ENCODE measurements at places on chromosomes 5 and 9.

DNA sequence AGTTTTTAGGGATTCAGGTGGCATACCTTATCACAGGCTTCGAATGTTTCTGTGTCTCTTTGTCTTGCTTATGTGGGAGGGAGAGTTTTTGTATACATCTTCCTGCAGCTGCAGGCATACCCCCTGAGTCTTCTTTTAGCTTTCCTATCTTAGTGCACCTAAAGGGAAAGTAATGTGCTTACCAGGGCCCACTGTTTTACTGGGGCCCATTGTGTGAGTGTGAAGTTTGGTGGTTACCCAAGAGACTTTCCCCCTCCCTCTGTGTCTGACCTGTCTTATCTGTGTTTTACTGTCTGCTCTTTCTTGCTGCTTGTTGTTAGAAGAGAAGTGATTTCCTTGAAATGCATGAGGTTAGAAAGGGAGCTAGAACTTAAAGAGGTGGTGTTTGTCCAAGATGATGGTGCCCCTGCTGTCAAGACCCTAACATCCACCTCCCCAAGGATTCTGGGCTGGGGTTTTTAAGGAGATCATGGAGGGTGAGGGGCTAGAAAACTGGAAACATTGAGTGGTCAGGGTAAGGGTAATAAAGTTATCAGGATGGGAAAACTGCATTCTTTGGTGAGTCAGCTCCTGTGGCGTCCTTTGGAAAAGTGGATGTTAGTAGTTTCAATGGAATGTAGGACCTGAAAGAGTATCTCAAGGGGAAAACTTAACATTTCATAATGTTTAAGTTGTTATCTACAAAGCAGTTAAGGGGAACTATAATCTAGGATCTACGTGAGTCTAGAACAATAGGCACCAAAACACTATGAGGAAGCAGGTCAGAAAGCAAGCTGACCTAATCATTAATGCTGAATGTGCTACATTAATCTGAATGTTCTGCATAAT lies 583.5 kb upstream of the TUSC1 start:
- no peak for DNase-seq

DNA sequence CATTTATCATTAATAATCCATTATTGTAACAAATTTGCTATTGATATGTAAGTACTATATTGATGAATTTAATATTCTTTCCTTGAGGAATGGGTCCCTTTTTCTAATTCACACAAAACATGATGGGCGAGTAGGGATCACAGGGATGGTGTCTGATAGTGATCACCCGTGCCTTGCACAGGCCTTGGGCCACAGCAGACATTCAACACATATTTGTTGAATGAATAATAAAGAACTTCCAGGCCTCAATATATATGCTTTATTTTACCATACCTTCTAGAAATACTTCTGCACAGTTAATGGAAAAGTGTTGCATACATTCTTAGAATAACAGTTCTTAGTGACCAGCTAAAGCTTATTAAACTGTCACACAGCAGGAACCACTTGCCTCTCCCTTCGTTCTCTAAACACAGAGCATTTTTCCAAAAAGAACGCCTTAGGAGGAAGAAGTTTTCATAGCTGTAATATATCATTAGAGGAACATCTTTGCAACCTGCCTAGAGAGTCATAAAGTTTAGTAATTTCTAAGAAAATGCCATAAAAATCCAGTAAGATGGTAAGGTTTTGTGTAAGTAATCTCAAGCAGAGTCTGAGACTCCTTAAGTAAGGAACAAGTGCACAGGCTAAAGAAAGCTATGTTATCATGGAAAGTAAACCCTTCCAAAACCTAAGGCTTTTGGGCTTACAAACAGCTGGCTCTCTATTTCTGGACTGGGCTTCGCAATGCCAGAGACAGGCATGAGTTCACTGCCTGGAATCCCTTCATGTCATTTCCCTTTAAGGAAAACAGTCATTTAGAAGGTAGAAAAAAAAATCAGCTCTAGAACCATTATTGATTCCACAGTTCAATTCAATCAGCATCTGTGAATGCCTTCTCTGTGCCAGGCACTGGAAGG lies 17.7 kb downstream of the TTLL11 start:
- no peak for DNase-seq

DNA sequence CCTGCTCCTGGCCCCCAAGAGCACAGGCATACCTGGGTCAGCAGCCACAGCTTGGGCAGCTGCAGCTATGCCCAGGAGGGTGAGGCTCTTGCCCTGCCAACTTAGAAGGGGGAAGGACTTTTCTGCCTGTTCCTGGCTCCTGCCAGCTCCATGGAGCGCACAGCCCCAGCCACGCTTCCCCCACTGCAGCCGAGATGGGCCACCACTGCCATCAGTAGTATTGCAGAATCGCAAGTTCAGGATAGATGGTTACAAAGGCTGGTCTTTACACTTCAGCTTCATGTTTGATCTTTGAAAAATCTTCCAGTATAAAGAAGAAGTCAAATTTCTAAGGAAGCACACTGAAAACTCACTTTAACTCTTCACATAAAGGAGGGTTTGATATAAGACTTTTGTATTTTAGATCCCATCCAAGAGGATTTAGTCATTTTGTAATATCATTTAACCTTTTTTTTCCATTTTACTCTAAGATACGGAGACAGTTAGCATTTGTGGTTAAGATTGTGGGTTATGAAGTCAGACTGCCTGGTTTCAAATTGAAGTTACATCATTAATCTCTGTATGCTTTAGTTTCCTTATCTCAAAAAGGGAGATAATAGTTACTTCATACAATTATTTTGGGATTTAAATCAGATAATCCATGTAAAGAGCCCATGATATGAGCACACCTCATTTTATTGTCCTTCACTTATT lies 81.8 kb downstream of the NLN start:
- DNase-seq = no peak

- DNase-seq = no peak
These were observed 4.5 kb upstream of the PLPP6 start for GRCh38 chr9:4657426-4658159.

GRCh38 chr5:173866858-173867679 lies 21.1 kb upstream of the CPEB4 start:
- peak; percentile 73 for DNase-seq

GRCh38 chr5:146656703-146657102 lies 140.7 kb upstream of the GPR151 start:
- no peak for DNase-seq

DNA sequence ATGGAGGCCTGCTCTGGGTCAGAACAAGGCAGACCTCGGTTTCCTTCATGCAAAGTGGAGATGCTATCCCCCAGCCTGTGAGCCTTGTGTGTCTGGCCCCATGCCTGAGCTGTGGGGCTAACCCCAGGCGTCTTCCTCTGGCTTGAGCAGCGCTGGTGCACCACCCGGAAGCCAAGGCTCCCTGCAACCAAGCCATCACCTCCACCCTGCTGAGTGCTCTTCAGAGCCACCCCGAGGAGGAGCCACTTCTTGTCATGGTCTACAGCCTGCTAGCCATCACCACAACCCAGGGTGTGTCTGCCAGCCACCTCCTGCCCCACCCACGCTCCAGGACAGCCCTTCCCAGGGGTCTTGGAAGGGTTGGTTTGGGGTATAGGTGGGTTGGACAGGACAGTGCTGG lies 16.2 kb downstream of the REXO4 start:
- no peak for DNase-seq

DNA sequence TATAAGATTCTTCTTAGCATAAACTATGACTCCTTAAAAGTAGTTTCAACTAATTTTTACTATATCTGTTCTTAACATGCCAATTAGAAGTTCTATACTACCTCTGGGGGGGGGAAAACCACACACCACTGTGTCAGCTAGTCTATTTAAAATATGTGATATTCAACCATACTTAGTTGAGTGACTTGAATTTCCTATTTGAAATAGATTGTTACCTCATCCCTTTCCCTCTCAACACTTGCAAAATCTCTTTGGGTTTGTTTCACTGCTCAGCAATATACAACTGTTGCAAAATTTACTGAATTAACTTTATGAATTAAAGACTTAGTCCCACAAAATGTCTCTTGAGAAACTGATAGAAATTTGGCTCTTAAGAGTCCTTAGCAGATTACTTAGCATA lies 151.1 kb upstream of the POU5F2 start:
- no peak for DNase-seq

Measured in nucleus accumbens (tissue), 56 donors.